ENCODE measurements at places on chromosomes 7 and 10. TPM values are rescaled to one million over a fixed set of nuclear protein-coding genes. Genes with fewer than 3 reads are reported as not detected.
A peak's percentile ranks its signal among the peaks of the same experiment; 100 is the strongest.

NUTM2E gene
- 0.40 TPM for polyA plus RNA-seq

DNA sequence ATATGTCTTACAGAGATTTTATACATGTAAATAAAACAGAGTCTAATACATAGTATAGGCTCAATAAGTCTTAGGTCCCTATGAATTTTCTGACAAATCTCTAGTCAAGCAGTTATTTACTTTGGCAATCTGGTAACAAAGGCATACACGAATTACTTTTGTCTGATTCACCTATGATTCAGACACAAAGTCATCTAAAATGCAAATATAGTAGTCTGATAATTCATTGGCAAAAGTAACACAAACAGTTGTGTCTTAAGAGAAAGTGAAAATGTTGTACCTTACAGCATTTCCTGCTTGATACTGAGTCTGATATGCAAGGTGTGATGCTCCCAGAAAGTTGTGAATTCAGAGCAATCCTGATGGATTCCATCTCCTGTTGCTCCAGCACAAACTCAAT lies 209.4 kb upstream of the PRSS1 start:
- no peak for DNase-seq

- DNase-seq, result no peak
These were observed 271.7 kb downstream of the PTPRN2 start for GRCh38 chr7:158315881-158316280.

- DNase-seq, result no peak
These were observed 92.0 kb downstream of the TMEM106B start for GRCh38 chr7:12303062-12303461.

DNA sequence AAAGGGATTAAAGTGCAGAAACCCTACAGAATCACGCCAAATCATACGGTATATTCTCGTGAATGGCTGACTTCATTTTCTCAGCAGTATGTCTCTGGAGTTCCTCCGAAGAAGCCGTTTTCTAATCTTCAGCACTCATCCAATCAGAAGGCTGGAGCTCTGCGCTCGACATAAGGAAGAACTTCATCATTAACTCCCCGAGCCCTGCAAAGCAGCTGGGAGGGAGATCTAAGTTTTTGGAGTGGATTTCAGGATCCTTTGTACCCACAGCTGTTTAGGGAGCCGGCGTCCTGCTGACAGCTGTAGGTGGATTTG lies 40.7 kb upstream of the SDK1 start:
- DNase-seq, result peak; percentile 31

DNA sequence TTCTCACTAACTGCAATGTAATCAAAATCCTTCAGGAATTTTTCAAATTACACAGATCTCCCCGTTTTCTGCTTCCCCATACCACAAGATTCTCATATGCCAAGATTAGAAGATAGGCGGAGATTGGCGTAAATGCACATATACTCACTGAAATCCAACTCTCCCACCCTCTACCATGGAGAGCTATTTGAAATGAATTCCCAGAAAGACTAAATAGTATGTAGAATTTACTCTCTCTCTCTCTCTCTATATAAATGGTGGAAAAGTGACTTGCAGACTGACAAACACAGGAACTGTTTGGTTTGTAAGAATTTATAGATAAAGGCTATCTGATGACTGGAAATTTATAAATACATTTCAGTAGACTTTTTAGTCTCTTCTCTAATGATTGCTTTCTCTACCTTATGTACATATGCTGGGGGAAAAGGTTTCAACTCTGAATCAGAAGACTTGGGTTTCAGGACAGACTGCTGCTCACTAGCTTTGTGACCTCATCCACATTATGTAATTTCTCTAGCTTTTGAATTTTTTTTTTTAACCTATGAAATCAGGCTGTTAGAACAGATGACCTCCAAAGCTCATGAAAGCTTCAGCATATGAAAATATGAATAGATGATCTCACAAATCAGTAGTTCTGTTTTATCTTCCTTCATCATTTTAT lies 67.8 kb upstream of the CSTF2T start:
- DNase-seq, result no peak

Measured in right lung (tissue), 10 donors.